ENCODE measurements at places on chromosomes 11 and 22. TPM values are rescaled to one million over a fixed set of nuclear protein-coding genes. Genes with fewer than 3 reads are reported as not detected.

DNA sequence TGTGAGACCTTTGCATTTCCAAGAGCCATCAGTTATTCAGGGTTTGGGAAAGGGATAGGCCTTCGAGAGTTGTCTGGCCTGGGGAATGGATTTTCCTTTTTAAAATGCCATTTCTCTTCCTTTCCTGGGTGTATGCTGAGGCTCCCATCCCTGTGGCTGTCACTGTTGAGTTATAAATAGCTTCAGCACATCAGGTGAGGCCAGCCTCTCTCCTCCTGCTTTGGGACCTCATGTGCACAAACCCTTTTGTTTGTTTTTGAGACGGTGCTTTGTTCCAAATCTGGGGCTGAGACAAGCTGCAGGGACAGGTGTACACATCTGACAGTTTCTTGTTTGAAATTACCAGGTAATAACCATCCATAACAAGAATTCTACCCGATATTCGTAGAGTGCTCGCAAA lies 1.3 kb downstream of the TEF start:
- no peak for DNase-seq

DNA sequence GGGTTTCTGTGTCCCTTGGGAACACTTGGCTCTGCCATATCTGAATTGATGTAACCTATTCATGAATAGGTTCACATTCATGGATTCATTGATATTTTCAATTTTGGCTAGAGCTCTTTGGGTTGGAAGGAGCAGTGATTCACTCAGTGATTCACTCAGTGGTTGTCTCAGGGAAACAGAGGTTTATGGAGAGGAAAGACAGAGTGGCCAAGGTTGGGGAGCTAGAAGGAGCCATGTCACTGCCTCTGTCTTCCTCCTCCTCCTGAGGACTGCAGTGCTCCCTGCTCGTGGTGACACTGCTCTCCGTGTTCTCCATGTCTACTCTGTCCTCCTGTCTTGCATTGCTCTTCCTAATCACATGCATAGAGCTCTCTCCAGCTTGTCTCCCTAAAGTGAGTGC lies 17.4 kb downstream of the CEP164 start:
- no peak for DNase-seq

Gene APOL3
- 26.6 TPM for total RNA-seq

DNA sequence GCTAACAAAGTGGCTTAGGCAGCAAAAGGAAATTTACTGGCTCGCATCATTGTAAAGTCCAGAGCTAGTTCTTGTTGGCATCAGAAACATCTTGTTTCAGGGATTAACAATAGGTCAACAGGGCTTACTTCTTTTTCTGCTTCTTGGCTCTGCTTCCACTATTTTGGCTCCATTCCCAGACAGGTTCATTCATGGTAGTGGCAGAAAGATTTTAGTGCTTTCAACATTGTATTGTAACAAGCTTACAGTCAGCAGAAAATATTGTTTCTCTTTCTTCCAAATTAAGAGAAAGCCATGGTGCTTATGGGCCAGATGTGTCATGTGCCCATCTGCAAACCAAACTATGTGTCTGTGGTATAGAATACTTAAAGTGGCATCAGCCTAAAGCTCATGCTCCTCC lies 315.6 kb downstream of the RAB38 start:
- DNase-seq = no peak

DNA sequence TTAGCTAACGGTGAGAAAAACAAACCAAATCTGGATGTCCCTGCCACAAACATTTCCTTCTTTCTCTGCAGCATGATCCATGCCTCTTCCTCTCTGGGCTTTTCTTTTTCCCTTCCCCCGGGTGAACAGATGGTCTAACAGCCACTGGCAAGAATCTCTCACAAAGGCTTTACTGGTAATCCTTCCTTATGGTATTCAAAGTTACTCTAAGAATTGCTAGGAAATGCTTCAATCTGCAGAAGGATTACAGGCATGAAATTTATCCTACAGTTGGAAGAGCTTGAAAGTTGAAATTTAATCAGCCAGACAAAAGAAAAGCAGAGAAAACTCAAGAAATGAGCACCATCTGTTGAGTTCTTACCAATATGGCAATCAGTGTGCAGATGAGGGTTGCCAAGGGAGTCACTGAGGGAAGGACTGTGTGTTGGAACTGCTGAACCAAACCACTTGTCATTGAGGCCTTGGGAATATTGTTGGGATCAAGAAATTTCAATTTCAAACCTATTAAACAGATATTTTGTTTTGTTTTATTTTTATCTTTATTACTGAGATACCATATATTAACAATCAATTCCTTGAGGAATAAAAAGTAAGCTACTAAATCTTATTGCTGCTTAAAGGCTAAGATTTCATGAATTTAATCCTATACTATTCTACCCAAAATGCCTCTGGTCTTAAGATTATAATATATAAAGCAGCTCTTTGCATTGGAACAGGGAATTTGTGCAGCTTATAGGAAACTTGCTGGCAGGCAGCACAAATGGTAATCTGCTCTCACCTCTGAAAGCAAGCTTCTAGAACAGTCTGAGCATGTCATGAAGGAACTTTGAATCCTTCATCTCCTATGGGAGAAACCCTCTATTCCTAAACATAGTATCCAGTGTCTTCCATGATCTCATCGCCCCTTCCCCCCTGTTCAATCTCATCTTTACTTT lies 29.7 kb upstream of the NDUFC2 start:
- DNase-seq = no peak

All from heart right ventricle (tissue), 16 donors.